ENCODE measurements at places on chromosomes 5 and 9.
A peak's percentile ranks its signal among the peaks of the same experiment; 100 is the strongest.

GRCh38 chr9:121561385-121562222, 62.0 kb upstream of the GGTA1 start:
- DNase-seq, result no peak

DNA sequence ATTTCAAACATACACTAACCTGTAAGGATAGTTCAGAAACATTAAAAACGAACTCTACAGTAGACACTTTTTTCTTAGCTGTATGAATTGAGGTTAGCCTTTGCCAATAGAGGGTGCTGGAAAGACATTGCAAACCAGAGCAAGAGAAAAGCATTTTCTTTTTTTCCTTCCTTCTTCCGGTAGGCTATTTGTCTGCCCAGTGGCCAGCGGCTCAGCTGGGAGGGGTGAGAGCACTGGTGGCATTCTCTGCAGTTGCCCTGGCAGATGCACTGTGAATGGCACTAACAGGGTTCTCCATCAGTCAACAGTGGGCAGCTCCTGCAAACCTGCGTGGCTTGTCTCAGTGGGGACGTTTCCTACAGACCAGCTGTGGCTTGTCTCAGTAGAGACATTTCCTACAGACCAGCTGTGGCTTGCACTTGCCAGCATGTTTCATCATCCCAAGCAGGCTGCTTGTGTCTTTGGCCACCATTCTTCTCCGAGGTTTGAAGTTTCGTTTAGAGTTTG, 984.5 kb upstream of the CDH18 start:
- no peak for DNase-seq

GRCh38 chr9:99595796-99596195, 225.9 kb upstream of the NR4A3 start:
- no peak for DNase-seq

DNA sequence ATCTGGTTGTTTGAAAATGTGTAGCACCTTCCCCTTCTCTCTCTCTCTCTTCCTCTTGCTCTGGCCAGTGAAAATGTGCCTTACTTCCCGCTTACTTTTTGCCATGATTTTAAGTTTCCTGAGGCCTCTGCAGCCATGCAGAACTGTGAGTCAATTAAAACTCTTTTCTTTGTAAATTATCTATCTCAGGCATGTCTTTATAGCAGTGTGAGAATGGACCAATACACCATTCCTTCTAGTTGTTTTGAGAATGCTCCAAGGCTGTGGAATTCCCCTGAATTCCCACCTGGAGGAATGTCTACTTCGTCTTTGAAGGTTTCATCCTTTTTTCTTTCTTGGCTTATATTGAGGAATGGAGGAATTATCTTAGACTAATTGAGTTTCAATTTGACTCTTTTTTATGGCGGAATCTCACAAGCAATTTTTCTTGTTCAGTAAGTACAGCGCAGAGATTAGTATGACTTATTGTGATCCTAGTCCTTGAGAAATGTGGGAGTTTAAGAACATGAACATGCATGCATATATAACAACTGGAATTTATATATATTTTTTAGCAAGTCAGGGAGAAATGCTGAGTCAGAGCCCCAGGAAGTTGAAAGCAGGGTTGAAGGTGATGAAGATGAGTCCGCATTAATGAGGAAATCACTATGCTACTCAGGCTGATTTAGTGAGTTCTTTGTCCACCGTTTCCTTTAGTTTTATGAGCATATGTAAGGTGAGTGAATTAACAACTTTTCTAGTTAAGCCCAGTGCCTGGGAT, 488.1 kb upstream of the ADAMTS16 start:
- no peak for DNase-seq

DNA sequence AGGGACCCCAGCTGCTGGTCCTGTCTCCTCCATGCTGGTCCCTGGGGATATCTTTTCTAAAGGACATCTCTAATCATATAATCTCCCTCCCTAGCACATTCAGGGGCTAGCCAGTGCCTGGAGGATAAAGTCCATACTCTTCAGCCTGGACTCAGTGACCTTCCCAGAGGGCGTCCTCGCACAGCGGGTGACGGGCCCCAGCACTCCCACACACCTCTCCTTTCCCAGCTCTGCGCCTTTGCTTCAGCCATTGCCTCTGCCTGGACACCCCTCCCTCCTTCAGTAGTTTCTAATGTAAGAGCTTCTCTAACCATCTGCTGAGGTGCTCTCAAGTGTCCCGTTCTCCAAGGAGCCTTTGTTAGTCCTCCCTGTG, 15.2 kb upstream of the TNIP1 start:
- no peak for DNase-seq

- DNase-seq, result no peak
Observed at GRCh38 chr5:59698207-59699178, 195.0 kb downstream of the PDE4D start.

DNA sequence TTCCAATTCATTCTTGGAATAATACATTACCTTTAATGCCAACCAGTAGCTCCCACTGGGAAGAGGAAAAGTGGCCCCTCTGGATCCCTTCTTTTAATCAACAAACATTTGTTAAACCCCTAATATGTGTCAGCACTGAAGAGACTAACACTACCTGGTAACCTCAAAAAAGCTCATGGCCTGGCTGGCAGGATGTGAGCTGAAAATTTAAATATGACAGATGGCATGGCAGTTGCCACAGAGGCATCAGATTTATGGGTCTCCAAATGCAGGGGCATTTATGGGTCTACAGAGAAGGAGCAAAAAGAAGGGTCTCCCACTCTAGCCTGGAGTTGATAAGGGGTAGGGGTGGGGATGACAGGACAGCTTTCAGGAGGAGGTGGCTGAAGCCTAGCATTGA, 12.5 kb downstream of the DNAH5 start:
- DNase-seq, result no peak

GRCh38 chr9:136182850-136183422, 22.0 kb downstream of the LHX3 start:
- no peak for DNase-seq

- peak; percentile 54 for DNase-seq
Observed at GRCh38 chr5:172175263-172175719, 12.7 kb downstream of the STK10 start.

DNA sequence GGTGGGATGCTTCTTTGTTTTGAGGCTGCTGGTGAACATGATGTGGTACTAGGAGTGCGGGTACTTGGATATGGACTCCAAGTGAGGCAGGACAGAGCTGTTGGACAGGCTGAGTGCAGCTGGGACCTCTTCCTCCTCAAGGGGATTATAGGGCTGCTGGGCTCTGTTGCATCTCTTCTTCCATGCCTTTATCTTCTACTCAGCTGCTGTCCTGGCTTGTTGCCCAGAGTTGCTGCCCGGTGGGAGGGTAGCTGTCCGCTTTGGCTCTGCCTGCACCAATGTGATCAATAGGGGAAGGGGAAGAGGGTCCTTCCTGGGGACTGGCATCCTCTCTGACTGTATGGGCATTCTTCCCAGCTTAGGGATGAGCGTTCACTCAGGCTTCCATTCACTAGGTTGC, 1217.9 kb upstream of the ACO1 start:
- no peak for DNase-seq

GRCh38 chr5:6181871-6182270, 196.5 kb downstream of the MED10 start:
- no peak for DNase-seq

GRCh38 chr5:153895266-153895665, 143.4 kb downstream of the FAM114A2 start:
- DNase-seq, result no peak

Data from hematopoietic multipotent progenitor cell treated with erythropoietin and hydrocortisone succinate and interleukin-3 and kit ligand, for 17 days (in vitro differentiated cells).